EH (cell line): ENCODE measurements at places on chromosomes 1 and 21.

GRCh38 chr1:67493148-67493547, 62.9 kb upstream of the SERBP1 start:
- DNase-seq, result no peak

- peak; percentile 90 for DNase-seq
Observed at GRCh38 chr1:224082146-224082545, 31.8 kb upstream of the FBXO28 start.

- no peak for DNase-seq
Observed at GRCh38 chr1:157566484-157567300, 14.4 kb upstream of the FCRL5 start.

DNA sequence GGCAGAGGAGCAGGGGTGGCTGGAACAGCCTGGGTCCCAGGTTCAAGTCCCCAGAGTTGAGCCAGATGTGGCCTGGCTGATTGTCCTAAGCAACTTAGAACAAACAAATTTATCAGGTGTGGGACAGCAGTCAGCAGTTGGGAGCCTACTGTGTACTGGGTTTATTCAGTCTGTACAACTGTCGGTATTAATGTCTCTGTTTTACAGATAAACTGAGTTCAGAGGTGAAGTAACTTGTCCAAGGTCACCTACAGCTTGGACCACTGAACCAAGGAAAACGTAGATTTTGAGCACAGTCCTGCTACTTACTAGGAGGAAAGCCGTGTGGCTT, 14.6 kb upstream of the TRIM63 start:
- no peak for DNase-seq

DNA sequence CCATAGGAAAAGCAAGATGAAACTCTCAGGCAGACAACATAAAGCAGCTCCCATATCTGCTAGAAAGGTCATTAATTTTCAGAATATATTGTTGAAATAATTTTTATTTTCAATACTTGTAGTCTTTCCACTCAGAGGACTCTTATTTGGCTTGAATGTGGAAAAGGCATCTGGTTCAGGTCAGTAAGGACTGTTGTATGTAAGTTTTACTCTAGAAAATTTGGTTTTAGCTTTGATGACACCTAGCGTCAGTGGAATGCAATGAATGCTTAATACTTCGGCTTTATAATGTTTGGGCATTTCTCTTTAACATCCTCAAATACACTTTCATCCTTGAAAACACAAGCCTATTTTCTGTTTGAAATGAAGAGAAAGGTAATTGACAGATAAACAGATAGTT, 63.3 kb downstream of the LRRC40 start:
- peak; percentile 5 for DNase-seq

GRCh38 chr1:6302568-6302967, 41.7 kb upstream of the GPR153 start:
- no peak for DNase-seq

GRCh38 chr1:163845279-163845678, 523.5 kb downstream of the NUF2 start:
- no peak for DNase-seq

DNA sequence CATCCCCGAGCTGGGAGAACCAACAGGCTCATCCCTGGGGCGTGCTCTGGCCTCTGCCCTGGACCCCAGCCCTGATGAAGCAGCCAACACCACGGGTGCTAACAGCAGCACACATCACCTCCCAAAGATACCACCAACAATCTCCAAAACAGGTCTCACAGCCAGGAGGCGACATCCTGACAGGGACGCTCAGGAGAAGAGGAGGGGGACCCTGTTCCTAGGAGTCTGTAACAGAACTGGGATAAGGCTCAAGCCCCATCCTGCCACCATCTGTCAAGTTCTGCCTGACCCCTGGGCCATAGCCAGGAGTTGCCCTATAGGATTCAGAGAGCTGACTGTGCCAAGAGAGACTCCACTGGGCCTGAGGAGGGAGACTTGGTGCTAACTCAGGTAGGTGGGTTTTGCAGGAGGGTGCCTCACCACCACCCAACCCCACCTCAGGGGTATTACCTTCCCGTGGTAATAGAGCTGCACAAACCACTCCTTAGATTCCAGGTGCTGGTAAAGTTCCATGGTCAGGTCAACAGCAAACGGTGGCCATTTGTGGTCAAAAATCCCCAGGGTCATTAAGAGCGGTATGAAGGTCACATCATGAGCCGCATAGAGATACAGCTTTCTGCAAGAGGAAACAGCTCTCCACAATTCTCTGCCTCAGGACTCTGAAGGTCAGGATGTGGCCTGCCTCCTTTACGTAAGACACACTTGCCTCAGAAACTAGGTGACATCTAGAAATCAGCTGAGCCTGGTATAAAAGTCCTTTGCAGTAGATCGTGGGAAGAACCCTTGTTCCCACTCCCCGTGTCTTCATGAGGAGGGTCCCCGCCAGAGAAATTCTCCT, 22.3 kb downstream of the ACP6 start:
- DNase-seq, result no peak

GRCh38 chr1:160204526-160205241, 500 bp upstream of the PEA15 start:
- DNase-seq, result peak; percentile 21

GRCh38 chr21:29643289-29643688, 296.5 kb downstream of the GRIK1 start:
- no peak for DNase-seq

DNA sequence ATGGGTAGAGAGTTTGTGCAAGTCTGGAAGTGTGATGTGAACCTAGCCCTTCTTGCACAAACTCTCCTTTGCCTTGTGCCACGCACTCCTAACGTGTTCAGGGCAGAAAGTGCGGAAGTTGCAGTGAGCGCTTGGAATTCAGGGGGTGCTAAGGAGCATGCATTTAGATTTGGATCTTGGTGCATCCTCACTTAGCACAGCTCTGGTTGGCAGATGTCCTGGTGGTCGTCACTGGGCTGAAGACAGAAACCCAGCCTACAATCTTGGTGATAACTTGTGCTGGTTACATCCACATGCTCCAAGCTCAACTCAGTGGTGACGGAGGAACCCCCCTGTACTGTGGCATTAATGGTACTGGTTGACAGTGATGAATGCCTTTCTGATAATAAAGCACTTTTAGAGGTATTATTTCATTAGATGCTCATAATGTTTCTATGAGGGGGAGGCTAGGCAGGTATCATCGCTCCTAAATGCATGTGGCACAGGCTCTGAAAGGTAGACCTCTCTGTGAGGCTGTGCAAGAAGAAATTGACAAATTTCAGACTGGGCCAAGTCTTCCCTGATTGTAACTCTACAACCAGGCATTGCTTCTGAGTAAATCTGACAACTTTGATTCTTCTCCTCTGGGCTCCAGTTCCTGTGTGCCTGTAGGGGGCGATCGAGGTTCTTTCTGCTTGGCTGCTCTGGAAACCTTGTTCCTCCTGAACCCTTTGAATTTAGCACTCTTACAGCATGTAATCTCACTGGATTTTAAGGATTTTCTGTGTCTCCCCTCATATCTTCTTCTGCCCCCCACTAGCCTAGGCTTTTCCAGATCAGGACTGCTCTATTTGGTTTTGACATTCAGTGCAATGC, 40.6 kb downstream of the MAPKAPK2 start:
- peak; percentile 56 for DNase-seq

DNA sequence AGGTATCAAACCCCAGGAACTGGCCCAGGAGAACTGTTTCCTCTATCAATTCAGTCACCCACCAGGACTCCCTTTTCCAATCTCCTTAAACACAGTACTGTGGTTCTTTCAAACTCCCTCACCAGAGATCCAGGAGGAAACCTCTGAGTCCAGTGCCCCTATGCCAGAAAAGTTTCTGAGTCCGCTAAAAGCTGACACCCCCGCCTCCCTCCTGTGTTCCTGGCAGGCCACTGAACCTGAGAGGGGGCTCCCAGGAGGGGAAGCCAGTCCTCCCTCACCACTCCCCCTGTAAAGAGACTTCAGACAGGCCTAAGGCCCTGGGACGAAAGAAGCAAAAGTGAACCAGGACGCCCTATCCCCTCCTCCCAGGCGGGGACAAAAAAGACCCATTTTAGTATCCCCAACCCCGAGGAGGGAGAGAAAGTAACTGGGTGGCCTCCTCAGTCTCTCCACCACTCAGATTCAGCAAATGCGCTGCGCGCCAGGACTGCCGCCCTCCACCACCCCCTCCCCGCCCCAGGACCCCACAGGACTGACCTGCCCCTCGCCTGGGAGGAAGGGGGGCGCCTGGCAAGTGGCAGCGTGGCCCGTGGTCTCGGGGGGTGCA, 624 bp downstream of the SLC41A1 start:
- DNase-seq, result peak; percentile 29

GRCh38 chr1:8083739-8084484, 57.8 kb upstream of the ERRFI1 start:
- DNase-seq, result peak; percentile 66

DNA sequence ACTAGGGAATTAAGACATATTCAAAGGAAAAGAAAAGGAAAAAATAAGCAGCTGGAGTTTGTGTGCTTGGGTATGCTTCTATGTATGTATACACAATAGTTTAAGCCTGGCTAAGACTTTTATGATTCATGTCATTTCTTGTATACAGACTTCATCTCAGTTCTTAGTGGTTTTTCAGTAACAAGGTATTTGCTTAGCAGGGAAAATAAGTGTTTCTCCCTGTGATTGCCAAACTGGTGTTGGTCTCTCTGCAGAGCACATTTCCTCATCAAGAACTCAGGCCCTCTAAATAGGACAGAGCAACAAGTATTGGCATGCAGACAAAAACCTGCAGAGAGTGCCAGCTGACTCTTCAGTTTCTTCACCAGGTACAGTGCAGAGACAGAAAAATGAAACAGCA, 484.4 kb upstream of the ZRANB2 start:
- DNase-seq, result peak; percentile 1

GRCh38 chr1:38194472-38194871, 147.9 kb upstream of the POU3F1 start:
- DNase-seq, result no peak
